ENCODE measurements at places on chromosomes 11 and 22.

DNA sequence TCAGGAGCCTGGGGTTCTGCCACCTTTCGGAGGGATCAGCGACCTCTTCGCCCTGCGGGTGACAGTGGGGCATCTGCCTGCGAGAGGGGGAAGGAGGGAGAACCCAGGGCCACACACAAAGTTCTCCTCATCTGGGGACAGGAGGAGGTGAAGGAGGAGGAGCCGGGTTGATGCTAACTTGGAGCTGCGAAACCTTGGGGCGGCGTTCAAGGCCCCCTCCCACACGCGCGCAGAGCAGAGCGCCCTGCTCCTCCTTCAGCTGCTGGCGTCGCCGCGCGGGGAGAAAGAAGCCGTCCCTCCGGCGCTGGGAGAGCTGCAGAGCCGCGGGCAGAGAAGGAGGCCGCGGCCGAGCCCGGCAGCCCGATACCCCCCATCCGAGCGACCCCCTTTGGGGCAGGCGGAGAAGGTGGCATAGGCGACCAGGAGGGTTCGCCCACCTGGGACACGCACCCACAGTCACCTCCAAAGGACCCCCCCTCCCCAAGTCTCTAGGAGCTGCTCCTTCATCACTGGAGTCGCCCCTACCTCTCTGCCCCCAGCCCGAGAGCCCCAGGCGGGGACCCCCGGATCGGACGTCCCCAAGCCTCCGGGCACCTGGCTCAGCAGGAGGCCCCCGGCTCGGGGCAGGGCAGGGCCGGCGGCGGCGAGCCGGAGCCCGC, at the start of gene RASD2:
RASD2 (plus strand) TSS at position 237 of the 659 bp plus-strand sequence. CDS start 5,979 bp downstream, outside the sequence.
- DNase-seq = no peak

DNA sequence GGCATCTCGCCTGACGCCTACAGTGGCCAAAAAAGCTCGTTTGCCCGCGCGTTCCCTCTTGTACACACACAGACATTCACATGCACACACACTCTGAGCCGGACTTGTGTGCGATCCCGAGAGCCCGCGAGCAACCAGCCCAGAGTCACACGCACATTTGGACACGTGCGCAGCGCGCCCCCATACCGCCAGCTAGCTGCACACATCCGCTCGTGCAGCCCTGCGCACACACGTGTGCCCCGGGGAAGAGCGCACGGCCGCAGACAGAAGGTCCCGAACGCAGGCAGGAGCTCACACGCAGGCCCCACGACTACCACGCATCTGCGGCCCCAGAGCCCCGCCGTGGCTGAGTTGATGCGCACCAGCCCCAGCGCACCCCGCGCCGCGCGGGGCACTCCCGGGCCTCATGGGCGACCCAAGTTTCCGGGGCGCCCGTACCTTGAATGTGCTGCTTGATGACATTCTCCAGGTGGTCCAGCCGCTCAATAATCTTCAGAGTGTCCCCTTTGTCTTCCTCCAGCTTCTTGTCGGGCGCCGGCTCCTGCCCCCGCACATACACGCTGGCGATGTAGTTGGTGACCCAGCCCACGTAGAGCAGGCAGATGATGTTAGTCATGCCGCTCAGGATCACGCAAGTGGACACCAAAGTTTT, 758 bp downstream of the GALNT18 start:
- no peak for DNase-seq

DNA sequence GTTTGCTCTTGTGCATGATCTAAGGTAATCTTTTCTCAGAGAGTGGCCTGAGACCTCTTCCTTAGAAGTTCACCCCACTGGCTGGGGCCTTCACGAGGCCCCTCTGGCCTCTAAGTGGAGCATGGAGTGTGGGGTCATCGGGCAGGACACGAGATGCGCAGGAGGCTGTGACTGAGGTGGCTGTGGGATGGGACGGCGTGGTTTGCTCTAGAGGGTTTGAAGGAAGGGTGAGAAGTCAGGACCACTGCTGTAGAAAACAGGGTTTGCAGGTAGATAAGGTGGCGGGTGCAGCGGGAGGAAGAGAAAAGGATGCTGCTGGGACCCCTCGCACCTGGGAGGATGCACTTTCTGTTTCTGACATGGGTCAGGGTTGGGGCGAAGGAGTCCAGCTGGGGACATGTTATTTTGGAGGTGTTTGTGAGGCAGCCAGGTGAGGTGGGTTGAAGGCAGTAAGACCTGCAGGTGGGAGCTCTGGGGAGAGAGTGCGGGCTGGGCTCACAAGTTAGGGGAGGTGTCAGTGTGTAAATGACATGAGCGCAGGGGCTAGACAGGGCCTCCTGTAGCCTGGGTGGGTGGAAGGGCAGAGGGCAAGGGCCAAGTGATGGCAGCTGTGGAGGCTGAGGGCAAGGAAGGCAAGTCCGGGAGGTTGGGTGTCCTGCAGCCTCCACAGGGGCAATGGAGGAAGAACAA, 62.5 kb downstream of the KCNQ1 start:
- no peak for DNase-seq

GRCh38 chr11:70192666-70193410, 10.3 kb upstream of the FADD start:
- DNase-seq = no peak

GRCh38 chr11:123745764-123746451, 4.4 kb upstream of the ZNF202 start:
- no peak for DNase-seq

GRCh38 chr11:34870548-34871196, 45.5 kb downstream of the APIP start:
- DNase-seq = no peak

- DNase-seq = no peak
These were observed 40.7 kb downstream of the MYH9 start for GRCh38 chr22:36347094-36347493.

DNA sequence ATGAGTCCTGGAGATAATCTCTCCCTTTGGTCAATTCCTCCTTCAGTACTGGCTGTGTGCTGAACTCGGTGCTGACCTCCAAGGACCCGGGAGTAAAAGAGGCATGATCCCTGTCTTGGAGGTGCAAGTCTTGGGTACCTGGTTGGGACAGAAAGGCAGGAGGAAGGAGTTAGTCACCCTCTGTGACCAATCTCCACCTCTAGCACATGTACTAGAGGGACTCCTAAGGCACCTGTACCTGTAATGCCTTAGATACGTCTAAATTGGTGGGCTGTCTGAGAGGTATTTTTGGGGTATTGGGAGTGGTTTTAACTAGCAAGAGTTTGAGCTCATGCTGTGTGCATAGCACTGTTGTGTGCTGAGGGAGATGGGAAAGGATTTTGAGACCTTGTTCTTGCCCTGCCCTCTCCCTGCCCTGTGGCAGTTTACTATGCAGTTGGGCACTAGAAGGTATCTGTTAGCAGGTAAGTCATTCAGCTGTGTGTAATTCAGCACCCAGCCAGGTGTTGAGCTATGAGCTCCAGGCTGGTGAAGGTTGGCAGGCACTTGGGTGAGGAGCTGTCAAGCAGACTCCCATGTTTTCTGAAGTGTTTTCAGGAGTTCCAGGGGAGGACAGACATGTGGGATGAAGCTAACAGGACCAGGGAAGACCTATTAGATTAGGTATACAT, 2.5 kb downstream of the PANX1 start:
- DNase-seq = no peak

DNA sequence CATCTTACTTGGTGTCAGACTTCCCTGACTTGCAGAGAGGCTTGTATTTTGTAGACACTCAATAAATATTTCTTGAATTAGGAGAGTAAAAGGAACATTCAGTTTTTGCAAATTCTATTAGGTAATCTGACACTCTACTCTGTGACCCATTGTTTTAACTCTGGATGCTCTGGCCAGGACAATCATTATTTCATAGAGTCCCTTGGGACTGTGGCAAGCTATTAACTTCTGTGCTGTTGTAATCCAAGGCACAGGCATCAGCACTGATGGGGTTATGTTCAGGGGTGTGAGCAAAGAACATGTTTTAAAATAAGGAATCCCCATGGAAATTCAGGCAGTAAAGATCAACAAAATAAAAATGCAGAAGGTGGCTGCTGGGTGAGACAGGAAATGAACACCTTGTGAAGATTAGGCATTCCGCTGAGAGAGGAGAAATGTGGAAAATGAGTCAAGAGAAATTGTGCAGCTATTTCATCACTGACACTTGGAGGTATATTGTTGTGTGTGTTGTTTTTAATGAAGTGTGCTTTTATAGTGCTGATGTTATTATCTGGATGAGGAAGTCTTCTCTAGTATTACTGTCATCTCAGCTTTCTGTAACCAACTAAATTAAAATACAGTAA, 175.2 kb downstream of the WNT11 start:
- DNase-seq = no peak

GRCh38 chr22:33405194-33405593, 347.0 kb upstream of the SYN3 start:
- DNase-seq = no peak

- no peak for DNase-seq
These were observed 29.8 kb downstream of the BID start for GRCh38 chr22:17744430-17744829.

DNA sequence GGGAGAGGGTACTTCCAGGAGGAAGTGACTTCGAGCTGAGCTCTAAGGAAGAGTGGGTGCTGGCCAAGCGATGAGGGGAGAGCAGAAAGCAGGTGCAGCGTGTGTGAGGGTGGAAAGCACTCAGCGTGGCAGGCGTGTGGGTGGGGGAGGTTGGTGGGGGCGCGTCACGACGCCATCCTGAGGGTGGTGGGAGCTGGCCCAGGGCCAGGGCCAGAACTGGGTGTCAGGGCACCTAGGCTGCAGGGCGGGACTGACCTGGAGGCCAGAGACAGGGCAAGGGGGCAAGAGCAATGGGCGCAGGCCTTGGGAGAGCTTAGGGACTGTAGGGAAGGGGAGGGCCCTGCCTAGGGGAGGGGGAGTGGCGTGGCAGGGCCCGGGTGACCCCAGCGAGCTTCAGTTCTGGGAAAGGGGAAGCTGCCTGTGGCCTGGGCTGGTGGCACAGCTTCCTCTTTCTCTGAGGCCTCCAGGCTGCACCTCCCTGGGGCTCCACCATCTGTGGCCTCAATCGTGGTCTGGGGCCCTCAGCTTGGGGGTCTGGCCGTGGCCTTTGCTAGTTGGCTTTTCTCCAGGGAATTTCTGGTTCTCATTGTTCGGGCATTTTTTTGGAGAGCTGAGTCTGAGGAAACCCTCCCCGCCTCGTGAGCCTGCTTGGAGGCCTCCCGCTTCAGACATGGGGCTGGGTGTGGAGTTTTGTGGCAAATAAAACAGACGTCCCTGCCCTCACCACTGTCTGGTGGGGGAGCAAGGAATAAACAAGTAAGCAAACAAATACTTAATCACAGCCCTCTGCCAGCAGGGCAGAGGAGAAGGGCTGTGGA, 8.9 kb downstream of the RELT start:
- no peak for DNase-seq

- no peak for DNase-seq
These were observed 171.7 kb upstream of the NCAM1 start for GRCh38 chr11:112789481-112789880.

- no peak for DNase-seq
These were observed 457.0 kb downstream of the NTM start for GRCh38 chr11:131827430-131827829.

All from fibroblast of skin of left biceps (primary cell).